ENCODE measurements at places on chromosomes 1 and 21.
A peak's percentile ranks its signal among the peaks of the same experiment; 100 is the strongest.

DNA sequence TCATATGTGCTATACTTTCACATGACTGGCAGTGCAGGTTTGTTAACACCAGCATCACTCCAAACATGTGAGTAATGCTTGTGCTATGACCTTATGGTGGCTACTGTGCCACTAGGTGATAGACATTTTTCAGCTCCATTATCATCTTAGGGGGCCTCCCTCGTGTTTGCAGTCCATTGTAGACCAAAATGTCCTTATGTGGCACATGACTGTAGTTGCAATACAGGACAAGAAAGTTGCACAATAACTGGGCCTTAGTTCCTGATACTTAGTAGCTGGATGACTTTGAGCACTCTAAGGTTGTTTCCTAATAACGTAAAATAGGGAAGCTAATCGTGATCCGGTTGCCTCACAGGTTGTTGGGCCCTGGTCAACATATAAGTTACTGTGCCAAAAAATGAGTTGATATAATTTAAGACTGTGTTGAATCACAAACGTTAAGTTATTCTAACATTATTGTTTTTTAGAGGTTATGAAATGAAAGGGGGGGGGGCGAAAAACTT, 511 bp upstream of the SNX27 start:
- DNase-seq = no peak

- DNase-seq = no peak
Observed at GRCh38 chr1:9444532-9444931, 94.7 kb upstream of the SLC25A33 start.

DNA sequence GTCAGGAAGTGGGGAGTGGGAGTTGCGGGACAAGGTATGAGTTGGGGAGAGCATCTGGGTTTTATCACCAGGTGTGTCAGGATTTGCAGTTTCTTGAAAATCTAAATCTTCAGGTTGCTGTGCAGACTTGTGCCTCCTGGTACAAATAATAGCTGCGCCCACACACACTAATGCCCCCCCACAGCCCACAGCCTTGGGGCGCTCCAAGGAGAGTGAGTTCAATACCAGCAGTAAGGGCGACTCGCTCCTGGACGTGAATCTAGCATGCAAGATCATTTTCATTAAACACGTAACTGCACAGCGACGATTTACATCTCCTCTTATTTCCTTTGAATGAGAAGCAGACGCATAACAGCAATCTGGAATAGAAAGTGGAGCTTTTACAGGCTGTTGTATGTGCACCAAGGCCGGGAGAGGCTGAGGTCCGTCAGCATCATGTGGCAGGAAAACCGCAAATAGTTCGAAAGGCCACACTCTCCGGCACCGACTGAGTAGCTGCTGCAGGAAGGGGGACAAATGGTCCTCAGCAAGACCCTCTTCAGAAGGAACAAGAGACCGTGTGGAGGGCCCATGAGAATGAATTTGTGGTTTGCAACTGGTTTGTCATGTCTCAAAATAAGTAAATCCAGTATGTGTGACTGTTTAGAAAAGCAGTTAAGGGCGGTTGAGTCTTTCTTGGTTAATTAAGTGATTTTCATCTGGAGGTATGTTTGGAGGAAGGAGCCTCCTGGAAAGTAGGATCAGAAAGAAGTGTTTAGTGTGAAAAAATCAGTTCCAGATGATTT, 439.5 kb downstream of the SMYD3 start:
- DNase-seq = no peak

DNA sequence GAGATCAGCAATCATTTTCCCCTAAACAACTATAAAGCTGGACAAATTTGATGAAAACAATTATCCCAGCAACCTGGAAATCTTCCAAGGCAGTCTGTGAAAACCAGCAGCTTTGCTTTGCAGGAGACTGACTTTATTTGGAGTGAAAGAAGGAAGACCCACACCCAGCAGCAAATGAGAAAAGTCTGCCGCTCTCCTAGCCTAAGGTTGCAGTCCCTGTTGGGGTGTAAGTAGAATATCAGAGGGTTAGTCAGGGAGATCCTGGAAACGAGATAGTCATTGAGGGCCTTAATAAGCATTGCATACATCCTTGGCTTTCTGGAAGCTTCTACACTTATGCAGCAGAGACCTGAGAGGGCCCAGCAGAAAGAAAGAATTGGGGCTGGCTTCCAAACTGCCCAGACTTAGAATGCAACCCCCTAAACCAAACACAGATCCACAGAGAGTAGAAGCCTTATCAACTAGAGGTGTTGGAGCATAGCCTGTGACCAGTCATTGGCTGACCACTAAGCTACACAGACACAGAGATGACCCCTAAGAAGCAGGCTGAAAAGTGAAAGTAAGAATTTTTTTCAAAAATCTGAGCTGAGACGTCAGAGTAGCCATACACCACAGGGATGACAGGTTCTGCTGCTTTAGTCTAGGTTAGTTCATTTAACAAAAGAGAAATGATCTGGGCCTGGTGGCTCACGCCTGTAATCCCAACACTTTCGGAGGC, 98.3 kb downstream of the LYPLAL1 start:
- DNase-seq = peak; percentile 48

DNA sequence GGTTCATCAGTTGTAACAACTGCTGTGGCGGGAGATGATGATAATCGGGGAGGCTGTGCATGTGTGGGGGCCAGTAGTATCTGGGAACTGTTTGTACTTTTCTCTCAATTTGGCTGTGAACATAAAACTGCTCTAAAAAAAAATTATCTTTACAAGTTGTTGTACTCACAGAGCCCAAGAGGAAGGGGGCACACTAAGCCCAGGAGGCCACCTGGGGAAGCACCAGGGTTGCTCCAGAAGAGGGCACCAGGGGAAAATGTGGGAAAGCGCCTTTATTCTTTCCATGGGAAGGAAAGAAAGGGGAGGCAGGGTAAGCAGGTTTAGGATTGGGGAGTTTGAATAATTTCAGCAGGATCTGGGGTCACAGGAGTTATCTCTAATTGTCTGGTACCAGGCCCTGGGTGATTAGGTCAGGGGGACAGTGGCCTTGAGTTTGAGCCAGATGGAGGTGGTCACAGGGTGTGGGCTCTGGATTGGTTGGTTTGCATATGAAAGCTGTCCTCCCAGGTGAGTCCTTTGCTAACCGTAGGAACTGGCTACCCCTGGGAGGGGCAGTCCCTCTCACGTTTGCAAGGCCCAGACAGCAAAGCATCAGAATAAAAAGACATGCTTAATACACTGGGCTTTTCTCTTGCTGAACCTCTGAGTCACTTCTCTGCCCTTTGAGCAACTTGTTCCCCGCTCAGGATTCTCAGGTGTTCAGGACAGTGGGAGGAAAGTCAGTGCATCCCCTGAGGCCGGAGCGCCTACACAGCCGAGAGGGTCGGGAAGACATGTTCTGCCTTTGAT, 11.2 kb downstream of the MYOC start:
- no peak for DNase-seq

DNA sequence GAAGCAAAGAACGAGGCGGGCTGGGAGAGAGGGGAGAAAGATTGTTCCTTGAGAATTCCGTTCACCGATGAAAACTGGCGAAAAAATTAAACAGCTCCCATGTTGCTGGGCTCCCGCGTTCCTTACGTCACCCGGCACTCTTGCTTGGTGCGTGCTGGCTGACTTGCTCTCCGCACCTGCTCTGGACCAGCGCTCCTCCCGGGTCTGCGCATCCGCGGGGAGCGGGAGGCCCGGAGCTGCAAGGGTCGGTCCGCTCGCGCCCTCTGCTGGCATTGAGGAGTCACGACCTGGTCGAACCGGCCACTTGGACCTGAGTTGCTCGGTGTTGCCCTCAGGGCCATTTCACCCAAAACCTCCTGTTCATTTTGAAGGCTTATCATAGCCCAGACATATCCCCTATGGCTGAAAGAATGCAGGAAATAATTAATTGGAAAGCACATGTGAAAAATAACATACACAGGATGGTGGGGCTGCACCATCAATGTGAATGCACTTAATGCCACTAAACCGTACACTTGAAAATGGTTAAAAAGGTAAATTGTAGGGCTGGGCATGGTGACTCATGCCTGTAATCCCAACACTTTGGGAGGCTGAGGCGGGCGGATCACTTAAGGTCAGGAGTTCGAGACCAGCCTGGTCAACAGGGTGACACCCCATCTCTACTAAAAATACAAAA, 98.9 kb upstream of the BACE2 start:
- DNase-seq = peak; percentile 56

DNA sequence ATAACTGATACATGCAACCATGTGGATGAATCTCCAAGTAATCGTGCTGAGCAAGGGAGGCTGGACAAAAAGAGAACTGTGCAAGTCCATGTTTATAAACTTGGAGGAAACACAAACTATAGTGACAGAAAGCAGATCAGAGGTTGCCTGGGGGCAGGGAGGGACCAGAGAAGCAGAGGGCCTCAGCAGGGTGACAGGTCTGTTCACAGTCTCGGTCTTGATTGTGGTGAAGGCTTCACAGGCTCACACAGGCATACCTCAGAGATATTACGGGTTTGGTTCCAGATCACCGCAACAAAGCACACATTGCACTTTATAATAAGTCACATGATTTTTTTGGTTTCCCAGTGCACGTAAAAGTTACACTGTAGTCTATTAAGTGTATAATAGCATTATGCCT, 28.5 kb downstream of the ACOT7 start:
- DNase-seq = no peak

GRCh38 chr1:54542120-54542961, 5.7 kb upstream of the ACOT11 start:
- DNase-seq = peak; percentile 72

- DNase-seq = no peak
Observed at GRCh38 chr1:8687039-8687438, 130.4 kb downstream of the RERE start.

Measured in ACHN (cell line).